IPS DF 6.9 (cell line): ENCODE measurements at places on chromosomes 6 and 20.

DNA sequence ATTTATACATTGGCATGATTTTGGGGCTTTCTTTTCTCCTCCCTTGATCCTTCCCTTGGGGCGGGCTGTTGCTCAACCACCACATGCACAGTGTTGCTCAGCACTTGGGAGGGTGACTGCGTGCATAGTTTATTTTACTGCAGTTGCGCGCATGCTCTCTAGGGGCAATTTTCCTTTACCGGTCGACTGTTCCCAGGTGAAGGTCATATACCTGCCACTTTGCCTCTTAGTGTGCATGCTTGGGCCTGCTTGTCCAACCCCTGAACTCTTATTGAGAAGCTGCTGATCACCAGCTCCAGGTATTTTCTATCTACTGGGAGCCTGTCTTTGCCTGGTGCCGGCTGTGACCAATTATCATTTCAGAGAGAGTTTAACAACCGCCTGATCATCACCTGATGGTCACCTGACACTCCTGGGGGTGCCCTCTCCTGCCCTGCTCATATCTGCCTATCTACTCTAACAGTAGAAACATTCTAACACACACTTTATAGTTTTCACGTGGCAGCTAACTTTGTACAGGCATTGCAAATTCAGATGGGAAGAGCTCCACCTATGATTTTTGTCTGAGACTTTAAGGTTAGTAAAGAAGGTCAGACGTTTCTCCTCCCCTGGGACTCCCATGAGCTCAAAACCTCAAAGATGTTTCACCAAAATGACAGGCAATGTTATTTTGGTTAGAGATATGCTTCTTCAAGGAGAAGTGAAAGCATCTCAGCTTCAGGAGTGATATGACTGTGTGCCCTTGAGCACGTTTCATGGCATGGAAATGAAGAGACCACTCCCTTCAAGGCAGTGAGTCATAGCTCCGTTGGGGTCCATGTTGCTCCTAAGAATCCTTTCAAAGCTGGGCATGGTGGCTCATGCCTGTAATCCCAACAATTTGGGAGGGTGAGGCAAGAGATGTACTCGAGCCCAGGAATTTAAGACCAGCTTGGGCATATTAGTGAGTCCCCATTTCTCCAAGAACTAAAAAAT, 227.5 kb upstream of the MYLIP start:
- no peak for DNase-seq

GRCh38 chr20:62924442-62925075, 1.7 kb downstream of the DIDO1 start:
- DNase-seq = no peak

DNA sequence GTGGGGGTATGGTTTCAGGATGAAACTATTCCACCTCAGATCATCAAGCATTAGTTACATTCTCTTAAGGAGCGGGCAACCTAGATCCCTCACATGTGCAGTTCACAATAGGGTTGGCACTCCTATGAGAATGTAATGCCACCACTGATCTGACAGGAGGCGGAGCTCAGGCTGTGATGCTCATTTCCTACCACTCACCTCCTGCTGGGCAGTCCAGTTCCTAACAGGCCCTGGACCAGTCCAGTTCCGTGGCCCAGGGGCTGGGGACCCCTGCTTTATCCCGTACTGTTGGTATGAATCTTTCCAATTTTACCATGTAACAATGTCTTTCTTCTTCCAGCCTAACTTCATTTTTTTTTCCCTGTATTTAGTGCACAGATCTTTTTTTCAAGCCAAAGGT, 94.9 kb downstream of the OGFRL1 start:
- DNase-seq = no peak

DNA sequence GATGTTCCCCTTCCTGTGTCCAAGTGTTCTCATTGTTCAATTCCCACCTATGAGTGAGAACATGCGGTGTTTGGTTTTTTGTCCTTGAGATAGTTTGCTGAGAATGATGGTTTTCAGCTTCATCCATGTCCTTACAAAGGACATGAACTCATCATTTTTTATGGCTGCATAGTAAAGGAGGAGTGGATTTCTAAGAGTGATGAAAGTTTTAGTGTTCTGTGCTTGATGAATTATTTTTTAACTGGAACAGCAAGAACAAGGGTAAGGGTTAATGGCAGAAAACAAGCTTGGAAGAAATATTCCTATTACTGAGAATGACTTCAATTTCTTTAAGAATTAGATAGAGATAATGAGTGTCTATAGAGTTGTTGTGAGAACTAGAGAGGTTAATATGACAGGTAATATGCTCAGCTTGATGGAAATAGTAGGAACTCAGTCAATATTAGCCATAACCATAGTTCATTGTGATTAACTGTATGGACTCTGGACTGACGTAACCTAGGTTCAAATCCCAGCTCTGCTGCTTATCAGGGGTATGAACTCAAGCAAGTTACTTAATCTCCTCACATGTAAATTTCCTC, 190.0 kb downstream of the RPS12 start:
- DNase-seq = no peak

DNA sequence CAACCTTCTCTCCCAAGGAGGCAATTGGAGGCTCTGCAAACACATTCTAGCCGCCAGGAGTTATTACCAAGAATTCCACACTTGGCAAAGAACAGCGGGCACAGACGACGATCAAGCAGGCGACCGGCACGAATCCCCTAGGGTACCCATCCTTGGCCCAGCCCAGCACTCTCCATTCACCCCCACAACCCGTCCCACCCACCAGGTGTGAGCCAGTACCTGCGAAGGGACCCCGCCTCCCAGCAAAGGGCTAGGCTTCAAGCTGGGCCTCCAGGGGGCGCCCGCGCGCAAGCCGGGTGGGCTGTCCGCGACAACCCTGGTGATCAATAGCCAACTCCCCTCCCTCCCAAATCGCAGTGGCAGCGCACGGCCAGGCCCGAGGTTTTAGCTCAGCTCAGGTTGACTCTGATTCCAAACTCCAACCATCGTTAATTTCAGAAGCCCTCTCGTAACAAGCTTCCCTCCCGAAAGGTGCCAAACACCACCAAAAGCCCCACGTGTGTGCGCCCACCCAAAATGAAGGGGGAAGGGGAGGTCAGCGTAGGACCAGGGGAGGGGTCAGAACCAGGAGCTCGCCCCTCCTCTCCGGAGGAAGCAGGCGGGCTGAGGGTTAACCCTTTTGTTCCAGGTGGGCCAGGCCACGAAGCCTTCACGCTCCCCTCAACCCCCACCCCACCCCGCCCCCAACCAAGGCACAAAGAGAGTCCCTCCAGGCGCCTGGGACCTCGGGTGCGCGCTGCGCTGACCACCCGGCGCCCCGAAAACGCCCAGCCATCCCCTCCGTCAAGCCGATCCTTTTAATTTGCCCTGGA, 2.1 kb downstream of the SALL4 start:
- peak; percentile 79 for DNase-seq

DNA sequence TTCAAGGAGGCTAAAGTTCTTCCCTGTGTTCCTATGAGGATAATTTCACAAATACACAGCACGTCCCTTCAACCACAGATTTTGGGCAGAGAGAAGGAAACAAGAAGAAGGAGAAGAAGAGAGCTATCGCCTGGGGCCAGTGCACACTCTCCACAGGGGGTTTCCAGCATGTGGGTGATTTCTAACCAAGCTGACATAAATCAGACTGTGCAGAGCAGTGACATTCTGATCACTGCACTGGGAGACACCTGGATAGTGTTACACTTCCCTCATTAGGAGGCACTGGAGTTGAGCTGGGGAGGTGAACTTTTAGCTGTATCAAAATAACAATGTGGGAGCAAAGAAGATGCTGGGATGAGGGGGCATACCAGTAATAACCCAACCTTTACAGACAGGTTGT, 71.8 kb upstream of the CENPW start:
- DNase-seq = no peak

GRCh38 chr6:112116221-112116620, 28.8 kb downstream of the FAM229B start:
- DNase-seq = no peak

DNA sequence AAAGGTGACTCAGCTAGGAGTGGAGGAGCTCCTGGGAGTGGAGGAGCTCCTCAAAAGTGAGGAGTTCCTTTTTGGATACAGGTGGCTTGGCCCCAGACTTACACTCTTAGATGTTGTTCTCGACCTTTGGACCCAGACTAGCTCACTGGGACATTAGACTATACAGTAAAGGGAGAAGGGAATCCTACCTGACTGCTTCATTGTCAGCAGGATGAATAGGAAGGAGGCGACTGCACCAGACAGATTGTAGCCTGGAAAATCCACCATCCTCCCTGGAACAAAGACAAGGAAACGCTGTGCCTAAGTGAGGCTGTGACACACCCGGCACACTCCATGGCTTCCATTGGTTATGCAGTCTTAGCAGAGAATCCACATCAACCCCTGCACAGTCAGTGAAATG, at the start of gene BTNL2:
TSS of gene BTNL2 (minus strand) at position 325 of the 400 bp plus-strand sequence. CDS start at position 267, 58 bp downstream.
- no peak for DNase-seq

- DNase-seq = no peak
Observed at GRCh38 chr20:57849521-57850215, 139.9 kb upstream of the PMEPA1 start.

- DNase-seq = no peak
Observed at GRCh38 chr6:107246972-107247615, 131.8 kb upstream of the BEND3 start.

DNA sequence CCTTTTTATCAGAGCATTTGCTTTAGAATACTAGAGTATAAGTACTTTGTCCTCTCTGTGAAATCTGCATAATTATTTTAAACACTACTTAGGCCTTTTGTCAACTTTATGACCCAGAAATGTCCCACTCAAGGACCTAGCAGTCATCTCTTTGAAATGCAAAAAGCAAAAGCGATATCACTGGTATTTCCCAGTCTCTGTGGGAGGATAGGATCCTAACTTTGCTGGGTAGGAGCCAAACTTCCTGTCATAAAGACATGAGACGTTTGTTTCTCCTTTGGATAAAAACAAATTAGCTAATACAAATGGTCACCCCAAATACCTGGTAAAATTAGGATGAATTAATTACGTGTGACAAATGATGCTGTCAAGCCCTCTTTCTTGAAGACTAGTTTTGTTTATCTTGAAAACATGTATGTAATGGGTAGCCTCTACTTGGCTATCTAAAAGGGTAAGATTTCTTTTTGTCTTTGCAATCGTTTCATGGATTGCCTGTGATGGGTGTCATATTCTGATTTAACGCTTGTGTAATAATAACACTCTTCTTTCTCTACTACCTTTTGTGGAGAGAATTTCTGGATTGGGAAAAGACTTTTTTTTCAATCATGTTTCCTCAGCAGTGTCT, 36.2 kb downstream of the DCDC2 start:
- no peak for DNase-seq

- no peak for DNase-seq
Observed at GRCh38 chr6:61134028-61134427, 1152.0 kb downstream of the KHDRBS2 start.

DNA sequence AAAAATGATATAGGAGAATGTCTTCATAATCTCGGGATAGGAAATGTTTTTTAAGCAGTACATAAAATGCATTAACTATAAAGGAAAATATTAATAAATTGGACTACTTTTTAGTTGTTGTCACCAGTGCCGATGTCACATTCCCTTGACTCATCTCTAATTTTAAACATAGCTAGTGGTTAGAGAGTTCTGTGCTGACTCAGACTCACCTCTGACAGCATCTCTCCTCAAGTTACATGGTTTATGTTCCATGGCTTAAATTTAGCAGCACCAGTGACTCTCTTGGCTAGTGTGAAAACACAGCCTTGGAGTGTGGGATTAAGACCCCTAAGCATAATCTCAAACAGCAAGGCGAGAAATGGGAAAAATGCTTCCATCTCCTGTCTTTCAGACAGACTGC, 311.8 kb upstream of the MMS22L start:
- no peak for DNase-seq

DNA sequence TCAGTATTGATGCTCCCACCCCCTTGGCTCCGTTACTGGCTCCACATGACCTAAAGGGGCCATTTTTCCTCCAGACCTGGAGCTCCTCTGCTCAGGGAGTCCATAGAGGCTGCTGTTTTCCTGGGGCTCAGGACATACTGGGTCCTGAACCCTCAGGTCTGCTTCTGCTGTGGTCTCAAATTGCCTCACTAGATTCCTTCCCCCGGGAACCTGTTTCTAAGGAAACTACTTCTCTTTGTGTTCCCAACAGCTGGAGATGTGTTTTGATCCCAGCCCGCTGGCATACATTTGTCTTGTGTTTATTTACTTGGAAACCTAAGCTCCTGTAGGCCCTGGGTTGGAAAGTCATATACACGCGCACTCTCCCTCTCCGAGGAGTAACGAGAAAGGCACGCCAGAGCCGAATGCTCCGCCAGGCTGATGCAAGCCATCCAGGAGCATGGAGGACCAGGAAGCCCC, 222.8 kb downstream of the UST start:
- no peak for DNase-seq

- no peak for DNase-seq
Observed at GRCh38 chr6:137970368-137970767, 103.3 kb downstream of the TNFAIP3 start.

DNA sequence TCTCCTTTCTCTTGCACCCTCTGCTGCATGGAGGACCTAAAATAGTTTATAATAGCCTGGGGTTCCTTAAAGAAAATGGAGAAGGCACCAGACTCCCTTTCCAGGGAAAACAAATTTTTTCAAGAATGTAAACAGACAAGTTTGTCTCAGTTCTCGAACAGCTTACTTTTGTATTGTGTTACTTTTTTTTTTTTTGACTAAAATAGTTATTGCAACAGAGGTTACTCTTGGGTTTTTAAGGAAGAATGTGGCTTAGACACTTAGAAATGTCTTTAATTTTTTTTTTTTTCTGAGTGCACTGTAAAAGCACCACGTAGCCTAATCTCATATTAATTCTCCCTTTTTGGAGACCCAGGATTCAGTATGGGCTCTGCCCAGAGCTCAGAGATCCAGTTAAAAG, 148.7 kb upstream of the CARMIL1 start:
- no peak for DNase-seq

DNA sequence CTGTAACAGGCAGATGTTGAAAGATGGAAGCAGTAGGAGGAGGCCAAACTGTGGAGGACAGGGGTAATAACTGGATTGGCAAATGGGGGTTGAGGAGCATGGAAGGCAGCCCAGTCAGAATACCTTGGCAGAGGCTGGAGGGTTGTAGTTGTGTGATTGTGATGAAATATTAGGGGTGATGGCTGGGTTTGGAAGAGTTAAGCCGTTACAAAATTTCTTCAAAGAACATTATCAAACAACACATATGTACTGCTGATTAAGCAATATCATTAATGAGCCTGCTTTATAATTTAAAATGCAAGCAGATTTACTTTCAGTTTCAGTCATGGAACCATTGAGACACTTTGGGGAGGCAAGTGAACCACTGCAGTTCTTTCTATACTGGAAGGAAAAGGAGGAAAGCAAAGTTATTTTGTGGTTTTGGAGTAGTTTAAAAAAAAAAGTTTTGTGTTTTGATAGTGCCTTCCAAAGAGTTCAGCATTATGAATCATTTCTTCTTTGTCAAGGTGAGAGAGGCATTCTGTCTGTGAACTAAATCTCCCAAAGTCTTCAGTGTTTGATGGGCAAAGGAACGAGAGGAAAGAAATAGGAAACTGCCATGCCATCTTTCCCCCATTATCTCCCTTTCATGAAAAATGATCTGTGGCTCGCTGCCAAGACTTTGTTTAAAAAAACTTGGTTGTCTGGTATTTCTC, 20.7 kb downstream of the FOXO3 start:
- no peak for DNase-seq

- DNase-seq = no peak
Observed at GRCh38 chr20:2817341-2817726, 1.2 kb downstream of the TMEM239 start.

GRCh38 chr6:21970569-21971300, 326.1 kb downstream of the PRL start:
- no peak for DNase-seq

- DNase-seq = no peak
Observed at GRCh38 chr6:115706981-115707380, 353.7 kb downstream of the FRK start.

GRCh38 chr20:43702502-43702901, 24.3 kb downstream of the GTSF1L start:
- DNase-seq = no peak
